ENCODE measurements at places on chromosomes 13 and 19.
A peak's percentile ranks its signal among the peaks of the same experiment; 100 is the strongest.

DNA sequence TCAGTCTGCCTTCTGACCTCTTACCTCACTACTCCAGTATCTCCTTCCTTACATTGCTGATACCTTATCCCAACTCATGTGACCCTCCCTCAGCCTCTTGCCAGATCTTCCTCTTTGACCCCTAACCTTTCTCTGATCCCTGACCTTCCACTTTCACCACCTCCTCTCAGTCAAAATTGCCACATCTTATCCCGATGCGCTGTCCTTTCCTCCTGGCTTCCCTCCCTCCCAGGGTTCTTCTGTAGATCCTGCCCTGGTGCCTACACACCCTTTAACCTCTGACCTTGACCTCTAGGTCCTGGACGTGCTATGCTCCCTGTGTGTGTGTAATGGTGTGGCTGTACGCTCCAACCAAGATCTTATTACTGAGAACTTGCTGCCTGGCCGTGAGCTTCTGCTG lies 23.7 kb downstream of the RYR1 start:
- DNase-seq, result no peak

GRCh38 chr19:28828276-28828870 lies 384.6 kb downstream of the UQCRFS1 start:
- DNase-seq, result no peak

DNA sequence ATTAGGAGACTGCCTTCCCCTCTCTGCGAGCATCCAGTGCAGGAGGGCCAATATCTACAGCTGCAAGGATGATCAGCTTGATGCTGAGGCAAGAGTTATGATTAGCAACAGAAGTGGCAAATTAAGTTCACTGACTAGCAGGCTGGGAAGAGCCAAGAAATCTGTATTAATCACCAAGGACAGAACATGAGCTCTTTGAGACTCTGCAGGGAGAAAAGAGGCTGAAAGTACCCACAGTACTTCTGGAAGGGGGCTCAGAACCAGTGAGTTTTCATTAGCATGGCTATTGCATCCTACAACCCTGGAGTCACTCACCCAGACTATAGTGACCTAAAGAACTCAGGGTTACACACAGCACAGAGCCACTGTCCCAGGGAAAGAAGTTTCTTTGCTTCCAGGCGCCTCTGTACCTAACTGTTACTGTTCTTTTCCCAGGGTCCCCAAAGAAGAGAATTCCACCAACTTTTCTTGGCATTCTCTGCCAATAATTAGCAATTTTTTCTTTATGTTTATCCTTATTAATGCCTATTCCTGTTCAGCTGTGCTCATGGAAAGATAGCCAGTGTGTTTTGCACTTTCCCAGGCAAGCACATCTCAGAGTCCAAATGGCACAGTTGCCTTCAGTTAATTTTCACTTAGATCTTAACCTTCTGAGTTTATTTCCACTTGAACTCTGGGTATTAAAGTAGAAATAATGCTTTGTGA lies 25.8 kb upstream of the MEDAG start:
- DNase-seq, result no peak

DNA sequence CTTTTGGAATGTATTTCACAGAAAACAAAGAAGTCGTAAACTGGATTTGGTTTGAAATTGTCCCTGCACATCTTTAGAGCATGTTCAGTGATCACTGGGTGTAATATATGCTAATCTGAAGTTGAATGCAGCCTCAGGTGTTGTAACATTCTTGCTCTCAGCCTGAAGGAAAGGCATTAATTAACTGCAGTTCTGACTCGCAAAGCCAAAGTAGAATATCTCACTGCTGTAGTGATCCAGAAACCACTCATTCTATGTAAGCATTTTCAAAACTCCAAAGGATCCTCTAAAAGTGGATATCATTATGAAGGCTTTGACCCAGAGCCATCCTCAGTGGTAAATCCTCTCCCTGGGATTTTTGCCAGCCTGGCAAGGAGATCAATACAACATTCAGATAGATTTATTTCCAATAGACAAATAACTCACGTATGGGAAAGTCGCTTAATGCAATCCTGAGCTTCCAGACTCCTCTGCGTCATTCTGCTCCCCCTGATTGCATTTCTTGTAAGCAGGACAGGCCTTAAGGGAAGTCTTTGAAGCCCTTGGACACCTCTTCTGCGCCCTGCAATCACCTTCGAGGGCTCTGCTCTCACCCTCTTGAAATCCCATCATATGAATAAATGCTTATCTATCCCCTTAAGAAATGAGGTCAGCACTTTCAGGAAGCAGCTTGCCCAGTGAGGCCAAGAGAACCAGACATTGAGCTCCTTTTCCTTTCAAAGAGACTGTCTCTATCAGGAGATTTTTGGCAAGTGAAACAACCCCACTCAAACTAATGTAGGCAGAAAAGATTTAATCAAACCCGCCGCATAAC lies 301.7 kb upstream of the NBEA start:
- no peak for DNase-seq

DNA sequence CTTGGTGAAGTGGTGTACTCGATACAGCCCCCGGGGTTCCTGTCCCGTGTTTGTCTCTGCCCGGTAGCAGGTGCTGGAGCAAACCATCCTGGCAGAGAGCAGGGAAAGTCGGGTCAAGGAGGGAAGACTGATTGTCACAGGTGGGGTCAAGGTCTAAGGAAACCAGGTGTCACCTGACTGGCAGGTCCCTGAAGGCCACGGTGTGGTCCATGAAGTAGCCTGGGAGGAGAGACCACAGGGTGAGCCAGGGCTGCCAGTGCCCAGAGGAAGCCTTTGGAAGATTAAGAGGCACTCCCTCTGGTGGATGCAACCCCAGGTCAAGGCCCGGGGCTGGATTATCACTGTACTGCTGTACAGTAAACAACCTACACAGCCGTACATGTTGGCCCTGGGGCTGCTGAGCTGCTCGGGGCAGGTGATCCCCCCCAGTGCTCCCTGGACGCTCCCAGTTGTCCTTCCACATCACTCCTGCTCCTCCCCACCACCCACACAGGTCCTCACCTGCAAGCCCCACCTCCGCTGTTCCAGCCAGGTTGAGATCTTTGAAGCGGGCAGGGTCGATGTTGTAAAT lies 6.0 kb upstream of the CCER2 start:
- DNase-seq, result peak; percentile 30

DNA sequence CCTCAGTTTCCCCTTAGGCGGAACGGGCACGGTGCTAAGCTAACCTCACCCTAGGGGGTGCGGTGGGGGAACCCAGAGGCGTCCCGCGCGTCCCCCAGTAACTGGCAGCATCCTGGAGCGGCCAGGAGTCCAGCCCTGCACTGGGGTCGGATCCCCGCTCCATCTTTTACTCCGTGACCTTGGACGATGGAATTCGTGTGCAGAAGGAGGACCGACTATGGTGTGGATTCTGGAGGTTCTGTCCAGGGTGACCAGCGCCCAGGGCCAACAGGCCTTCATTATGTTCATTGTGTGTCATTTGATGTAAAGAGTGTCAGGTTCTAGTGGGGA lies 630 bp downstream of the SPPL2B start:
- no peak for DNase-seq

DNA sequence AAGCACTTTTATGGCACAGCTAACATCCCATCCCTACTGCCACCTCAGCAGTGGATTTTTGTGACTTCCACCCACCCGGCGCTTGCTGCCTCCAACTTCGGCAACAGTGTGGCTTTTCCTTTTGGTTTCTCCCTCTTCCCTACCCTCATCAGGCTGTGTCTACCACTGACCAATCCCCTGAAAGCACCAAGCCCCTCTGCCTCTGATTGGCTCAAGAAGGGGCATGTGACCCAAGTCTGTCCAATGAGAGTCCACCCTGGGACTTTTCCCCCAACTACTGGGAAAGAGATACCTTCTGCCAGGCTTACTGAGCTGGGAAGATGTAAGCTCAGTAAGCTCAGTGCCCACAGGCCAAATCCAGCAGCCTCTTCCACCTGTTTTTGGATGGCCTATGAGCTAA lies 5.8 kb downstream of the SMIM7 start:
- peak; percentile 48 for DNase-seq

DNA sequence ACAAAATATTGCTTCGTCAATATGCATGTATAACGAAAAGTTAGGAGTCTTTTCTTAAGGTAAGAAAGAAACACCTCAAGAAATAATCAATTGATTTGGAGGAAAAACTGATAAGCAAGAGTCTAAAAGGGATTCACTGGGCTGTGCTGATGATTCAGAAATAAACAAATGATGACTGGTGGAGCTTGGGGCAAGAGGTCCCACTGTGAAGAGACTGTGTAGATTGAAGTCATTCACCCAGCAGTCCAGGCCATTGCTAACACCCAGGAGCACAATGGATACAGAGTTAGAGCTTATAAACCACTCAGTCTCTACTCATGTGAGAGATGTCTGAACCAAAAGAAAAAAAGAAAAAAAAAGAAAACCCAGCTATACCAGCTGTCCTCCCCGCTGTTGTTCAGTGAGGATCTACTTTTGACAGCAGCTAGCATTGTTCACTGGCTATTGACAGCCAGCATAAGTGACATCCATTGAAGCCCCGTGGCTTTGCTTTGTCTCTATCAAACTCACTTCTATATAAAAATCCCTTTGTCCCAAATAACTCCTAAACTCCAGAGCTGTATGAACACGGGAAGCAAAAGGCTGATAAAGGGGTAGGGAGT lies 255.5 kb downstream of the KCTD12 start:
- no peak for DNase-seq

GRCh38 chr13:51770681-51771417 lies 33.1 kb downstream of the DHRS12 start:
- DNase-seq, result no peak

GRCh38 chr13:112715210-112715609 lies 25.4 kb downstream of the ATP11A start:
- no peak for DNase-seq

DNA sequence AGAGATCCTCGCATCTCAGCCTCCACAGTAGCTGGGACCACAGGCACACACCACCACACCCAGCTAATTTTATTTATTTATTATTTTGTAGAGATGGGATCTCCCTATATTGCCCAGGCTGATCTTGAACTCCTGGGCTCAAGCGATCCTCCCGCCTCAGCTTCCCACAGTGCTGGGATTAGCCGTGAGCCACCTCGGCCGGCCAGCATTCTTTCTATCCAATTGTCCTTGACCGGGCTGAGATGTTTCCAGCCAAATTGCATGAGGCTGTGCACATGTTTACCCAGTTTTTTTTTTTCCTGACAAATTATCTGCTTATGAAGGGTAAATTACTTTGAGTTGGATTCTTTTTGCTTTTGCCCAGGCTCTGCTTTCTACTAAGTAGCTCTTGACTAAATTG lies 28.2 kb downstream of the UNC13A start:
- DNase-seq, result no peak

GRCh38 chr19:919199-920050 lies 2.3 kb downstream of the KISS1R start:
- no peak for DNase-seq

- DNase-seq, result no peak
Measured at GRCh38 chr13:64992314-64992713, 2237.8 kb downstream of the PCDH9 start.

DNA sequence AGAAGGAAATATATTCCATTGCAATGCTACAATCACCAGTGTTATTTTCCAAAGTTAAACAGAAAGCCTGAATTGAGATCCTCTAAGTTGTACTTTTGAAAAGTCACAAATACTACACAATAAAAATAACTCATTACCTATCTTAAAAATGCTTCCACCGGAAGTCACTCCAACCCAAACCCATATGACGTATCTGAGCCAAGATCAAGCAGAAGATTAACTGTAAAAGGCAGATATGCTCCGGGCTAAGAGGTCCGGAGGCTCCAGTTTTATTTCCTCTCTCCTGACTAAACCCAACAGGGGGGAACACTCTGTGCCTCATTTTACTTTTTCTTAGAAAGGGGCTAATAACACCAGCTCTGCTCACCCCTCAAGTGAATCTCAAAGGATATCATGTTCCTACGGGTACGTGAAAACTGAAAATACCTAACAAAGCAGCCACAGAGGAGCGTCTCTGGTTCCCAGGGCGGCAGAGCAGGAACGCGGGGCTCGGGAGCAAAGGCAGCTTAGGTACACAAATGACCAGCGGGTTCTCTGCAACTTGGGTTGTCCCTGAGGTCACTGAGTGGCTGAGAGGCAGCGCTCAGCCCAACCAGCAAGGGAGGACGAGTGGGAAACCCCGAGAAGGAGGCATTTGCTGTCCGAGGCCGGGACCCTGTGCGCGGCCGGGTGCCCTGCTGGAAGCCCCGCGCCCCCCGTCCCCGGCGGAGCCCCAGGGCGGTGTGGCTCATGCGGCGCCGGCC lies 750 bp downstream of the RAB20 start:
- DNase-seq, result peak; percentile 45

DNA sequence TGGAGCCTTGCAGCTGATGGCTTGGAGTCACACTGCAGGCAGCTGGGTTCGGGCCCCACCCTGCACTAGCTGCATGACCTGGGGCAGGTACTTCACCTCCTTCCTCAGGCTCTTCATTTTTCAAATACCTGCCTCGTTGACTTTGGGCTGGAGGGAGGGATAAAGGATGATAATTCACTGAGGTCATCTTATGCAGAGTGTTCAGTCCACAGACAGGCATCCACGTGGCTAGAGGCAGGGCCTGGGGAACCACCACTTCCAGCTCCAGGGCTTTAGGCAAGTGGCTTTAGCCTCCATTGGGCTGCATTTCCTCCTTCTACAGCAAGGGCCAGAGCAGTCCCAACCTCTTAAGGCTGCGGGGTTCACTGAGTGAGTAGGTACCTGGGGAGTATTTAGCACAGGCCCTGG lies 84.8 kb downstream of the SIPA1L3 start:
- DNase-seq, result peak; percentile 38

DNA sequence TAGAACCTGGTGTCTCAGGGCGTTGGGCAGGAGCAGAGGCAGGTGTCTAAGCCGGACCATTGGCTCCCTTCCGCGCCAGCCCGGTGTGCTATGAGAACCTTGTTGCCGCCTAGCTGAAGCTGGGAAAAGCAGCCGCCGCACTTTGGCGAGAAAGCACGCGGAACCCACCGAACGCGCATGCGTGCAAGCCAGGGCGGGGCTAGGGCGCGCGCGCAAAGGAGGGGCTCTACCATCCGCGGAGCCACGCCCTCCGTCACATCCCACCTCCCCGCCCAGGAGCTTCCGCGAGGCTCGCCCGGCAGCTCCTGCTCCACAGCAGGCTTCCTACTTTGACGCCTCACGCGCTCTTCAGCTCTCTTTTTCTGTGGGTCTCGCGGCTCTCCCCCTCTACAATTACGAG lies 51.3 kb downstream of the WDR87 start:
- peak; percentile 78 for DNase-seq

DNA sequence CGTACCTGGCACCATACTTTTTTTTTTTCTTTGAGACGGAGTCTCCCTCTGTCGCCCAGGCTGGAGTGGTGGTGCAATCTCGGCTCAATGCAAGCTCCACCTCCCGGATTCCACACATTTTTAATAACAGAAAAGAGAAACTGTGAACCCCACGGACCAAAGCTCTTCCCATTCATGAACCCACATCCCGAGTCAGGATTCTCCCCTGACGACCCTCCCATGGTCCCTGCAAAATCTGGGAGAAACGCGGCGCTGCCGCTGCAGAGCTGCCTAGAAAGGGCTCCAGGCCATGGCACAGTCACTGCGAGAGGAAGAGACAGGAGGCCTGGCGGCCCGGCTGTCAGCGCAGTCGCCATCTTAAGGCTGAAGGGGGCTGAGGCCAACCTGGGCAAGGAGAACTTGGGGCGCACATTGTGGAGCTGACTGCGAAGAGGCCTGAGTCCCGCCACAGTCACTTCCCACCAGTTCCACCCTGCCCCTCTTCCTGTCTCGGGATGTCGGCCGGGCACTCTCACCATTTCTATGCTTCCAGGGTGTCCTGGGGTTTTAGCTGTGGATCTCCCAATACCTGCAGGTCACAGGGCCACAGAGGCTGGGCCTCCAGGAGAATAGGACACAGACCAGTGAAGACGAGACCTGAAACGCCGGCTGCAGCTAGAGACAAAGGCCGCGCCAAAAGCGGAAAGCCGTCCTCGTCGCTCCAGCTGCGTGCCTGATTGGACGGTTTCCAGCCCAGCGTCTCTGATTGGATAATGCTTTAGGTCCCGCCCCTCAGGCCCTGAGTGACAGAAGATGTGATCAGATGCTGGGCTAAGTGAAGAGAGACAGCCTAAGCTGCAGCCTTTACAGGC lies 71.0 kb downstream of the ZNF486 start:
- peak; percentile 10 for DNase-seq
